Aortic smooth muscle cell (primary cell): ENCODE measurements at places on chromosomes 3 and 15. TPM values are rescaled to one million over a fixed set of nuclear protein-coding genes. Genes with fewer than 3 reads are reported as not detected.

Gene ZNF501
- 6.1 and 7.3 TPM in 2 replicates for total RNA-seq

Gene FXR1
- total RNA-seq: 199 and 215 TPM in 2 replicates

Gene CCR3
- not detected in 2 replicates for total RNA-seq

Gene NAALADL2
- total RNA-seq: 12.9 and 15.9 TPM in 2 replicates

Gene PAQR9
- total RNA-seq: 0.25 and 0.40 TPM in 2 replicates

Gene MKRN3
- 0.06 TPM in 1 of 2 replicates, not detected in the other for total RNA-seq

Gene OIP5
- 3.7 and 4.9 TPM in 2 replicates for total RNA-seq

Gene GOLGA8G
- not detected in 2 replicates for total RNA-seq

Gene RLBP1
- not detected in 2 replicates for total RNA-seq

Gene GP5
- total RNA-seq: 0.26 and 0.44 TPM in 2 replicates

Gene PATL2
- total RNA-seq: 0.62 and 0.92 TPM in 2 replicates

Gene WDR76
- 12.7 and 20.5 TPM in 2 replicates for total RNA-seq

Gene ADAMTS17
- total RNA-seq: 15.1 and 15.2 TPM in 2 replicates

Gene TMCO5A
- not detected in 2 replicates for total RNA-seq

Gene CTDSPL
- total RNA-seq: 21.9 and 22.4 TPM in 2 replicates

Gene TTC23
- total RNA-seq: 24.4 and 27.4 TPM in 2 replicates

Gene ROBO2
- total RNA-seq: 0.81 and 3.2 TPM in 2 replicates
